Cerebellar nuclear complex (tissue), 1 donor: ENCODE measurements at places on chromosomes 4 and X.

DNA sequence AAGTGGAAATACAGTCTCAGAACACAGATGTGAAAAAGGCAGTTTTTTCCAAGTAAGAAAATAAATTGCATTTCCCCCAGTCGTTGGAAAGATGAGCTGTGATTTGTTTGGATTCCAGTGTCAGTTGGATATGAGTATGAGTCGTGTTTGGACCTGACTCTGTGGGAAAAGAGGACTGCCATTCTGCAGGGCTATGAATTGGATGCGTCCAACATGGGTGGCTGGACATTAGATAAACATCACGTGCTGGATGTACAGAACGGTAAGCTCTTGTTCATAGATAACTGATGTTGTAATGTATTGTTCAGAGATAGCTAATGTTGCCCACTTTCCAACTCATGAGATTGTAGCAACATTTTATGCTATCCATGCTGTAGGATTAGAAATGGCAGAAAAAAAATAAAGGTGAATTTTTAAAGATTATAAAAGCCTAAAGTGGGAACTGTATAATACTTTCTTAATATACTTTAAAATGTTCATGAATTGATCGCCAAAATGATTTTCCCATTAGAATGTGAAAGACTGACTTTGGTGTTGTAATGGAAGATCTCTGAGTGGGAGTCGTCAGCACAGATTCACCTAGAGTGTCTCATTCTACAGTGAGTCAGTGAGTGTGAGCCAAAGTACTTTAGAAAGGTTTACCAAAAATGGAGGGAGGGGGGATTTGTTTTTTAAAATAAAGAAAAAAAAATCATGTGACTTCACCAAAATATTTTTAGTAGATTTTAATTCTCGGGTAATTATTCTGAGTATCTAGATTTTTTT lies 178.7 kb downstream of the DCTD start:
- no peak for DNase-seq

- DNase-seq, result no peak
These were observed 231.9 kb upstream of the BCOR start for GRCh38 chrX:40329616-40330015.

DNA sequence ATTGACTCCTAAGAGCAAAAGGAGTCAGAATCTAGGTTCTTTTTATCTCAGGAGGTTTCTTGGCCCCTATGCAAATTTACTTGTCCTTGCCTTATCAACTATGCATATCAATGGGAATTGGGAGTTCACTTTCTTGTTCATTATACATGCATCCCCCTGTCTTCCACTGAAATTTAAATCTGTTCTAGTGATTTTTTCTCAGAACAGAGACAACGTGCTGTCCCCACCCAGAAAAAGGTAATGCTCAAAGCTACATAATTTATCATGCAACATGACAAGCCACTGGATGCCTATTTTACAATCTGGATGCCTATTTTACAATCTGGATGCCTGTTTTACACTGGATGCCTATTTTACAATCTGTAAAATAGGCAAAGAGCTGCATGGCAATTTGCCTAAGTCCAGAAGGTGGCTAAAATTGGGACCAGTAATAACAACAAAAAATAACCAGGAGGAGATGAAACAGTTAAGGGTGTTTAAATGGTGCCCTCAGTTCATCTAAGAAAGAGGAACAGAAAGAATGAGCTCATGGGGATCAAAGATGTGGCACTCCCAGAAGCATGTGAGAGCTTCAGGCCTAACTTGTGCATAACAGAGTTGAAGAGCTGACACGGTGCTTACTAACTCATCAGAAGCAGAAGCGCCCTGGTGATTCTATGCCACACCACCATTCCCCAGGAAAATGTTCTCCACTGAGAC lies 537.8 kb upstream of the BOD1L1 start:
- DNase-seq, result no peak

DNA sequence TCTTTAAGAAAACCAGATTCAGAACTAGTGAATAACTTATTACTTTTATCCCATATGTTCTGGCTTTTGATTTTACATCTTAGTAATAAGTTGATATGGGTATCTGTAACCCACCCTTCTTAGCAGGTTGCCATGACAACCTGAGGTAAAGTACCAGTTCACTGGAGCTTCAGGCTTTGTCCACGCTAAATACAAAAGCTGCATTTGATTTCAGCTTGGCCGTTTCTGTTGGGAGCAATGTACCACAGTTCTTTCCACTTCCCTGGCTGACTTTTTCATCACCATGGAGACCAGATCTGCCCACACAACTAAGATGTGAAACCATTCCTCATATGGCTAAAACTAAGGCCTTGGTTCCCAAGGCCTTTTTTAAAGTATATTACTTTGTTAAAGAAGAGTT lies 26.1 kb downstream of the KLHL34 start:
- DNase-seq, result no peak

DNA sequence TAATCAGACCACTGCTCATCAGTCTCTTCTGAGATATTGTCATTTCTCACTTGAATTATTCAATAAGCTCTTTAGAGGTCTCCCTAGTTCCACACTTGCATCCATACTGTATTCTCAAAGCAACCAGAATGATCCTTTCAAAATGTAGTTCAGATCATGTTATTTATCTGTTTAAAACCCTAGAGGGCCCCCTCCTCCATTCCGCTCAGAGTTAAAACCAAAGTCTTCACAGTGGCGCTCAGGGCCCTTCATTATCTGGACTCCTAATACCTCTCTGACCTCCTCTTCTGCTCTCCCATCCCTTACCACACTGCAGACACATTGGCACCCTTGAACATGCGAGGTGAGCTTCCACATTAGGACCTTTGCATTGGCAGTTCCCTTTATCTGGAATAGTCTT lies 32.7 kb upstream of the HPGDS start:
- no peak for DNase-seq

DNA sequence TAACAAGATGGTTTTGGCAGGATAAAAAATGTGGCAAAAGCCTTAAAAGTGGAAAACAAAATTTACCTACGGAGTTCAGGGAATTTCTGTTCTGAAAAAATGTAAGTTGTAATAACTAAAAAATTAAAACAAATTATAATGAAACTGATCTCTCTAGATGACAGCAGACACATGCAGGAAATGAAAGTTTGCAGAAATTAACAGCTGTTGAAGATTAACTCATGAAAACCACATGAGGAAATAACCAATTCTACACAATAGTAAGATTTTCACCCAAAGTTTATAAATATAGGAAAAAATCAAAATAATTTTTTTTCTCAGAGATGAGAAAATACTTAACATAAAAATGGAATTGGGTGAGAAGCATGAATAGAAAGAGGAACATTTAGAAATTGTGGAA lies 47.5 kb upstream of the UGT2B15 start:
- DNase-seq, result no peak

DNA sequence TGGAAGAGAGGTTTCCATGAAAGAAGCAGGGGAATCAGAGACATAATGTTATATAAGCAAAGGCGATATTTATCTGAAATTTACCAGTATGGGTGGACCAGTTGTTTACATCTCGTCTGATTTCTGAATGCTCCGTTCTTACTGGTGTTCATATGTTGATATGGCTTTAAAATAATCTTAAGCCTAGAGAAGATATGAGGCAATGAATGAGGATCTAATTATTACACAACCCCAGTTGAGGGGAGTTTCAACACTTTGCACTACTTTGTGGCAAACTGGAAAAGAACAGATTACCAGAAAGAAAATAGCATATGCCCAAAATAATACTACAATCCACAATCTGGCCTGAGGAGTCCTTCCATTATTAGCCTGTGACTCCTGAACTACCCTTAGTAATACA lies 263.3 kb upstream of the MAGEB2 start:
- DNase-seq, result no peak

- DNase-seq, result no peak
These were observed 23.4 kb downstream of the CPEB2 start for GRCh38 chr4:15025693-15026092.

DNA sequence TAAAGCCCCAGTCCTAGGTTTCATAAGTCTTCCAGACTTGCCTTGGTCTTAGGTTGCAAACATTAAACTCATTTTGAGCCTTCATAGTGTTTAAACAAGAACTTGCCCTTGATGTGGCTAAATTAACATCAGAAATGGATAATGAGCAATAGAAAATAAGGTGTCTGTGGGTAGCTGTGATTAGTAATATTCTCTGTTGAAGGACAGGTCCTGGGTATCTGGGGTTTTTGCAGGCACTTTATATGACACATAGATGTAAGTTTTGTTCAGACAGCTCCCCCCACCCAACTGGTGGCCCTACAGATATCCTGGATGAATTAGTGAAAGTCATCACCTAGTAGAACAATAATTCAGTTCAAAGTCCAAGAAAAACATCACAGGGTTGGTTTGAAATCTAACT lies 272.5 kb downstream of the PTTG2 start:
- DNase-seq, result no peak

GRCh38 chr4:2931512-2932301 lies 31.5 kb downstream of the NOP14 start:
- DNase-seq, result no peak

DNA sequence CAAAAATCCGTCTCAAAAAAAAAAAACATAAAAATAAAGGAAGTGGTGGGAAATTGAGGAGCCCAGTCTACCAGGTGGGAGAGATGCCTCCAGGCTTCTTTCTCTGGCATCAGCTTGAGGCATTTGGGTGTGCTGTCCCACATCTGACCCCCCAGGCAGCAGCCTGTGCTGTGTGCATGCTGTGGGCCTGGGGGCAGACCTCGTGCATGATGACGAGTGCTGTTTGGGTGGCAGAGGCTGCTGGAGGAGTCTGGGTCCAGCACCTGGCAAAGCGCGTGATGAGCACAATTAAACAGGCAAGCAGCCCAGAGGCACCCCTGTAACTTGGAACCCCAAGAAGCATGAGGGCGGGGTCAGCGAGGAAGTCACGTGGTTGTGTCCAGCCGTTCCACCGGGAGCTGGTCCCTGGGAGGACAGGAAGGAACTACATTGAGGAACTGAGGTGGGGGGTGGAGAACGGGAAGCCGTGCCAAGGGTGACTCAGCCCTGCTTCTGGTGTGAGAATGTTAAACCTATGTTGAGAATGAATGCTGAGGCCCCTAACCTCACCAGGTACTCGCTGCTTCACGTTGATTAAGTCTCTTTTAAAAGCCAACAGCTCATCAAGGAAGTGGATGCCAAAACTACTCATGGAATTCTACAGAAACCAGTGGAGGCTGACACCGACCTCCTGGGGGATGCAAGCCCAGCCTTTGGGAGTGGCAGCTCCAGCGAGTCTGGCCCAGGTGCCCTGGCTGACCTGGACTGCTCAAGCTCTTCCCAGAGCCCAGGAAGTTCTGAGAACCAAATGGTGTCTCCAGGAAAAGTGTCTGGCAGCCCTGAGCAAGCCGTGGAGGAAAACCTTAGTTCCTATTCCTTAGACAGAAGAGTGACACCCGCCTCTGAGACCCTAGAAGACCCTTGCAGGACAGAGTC lies 6.1 kb downstream of the TACC3 start:
- no peak for DNase-seq

GRCh38 chrX:95884186-95884585 lies 800.5 kb upstream of the DIAPH2 start:
- DNase-seq, result no peak

- DNase-seq, result no peak
These were observed 51.2 kb downstream of the SMARCA1 start for GRCh38 chrX:129472116-129472515.

DNA sequence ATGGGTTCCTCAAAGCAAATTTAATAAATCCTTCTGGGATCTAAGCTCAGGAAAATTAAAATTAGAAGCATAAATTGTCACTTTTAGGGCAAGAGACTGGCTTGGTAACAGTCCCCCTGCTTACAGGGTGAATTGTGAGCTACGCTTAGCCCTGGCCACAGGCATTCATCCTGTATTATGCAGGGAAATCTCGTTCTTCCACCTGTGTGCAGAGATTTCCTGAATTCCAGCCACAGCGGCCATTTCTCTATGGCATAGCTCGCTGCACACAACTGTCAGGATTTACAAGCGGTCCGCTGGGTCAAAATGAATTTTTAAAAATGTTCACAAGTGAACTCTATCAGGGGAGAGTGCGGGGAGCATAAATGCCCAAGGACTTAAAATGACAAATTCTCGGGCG lies 111.9 kb downstream of the DCTD start:
- DNase-seq, result no peak

DNA sequence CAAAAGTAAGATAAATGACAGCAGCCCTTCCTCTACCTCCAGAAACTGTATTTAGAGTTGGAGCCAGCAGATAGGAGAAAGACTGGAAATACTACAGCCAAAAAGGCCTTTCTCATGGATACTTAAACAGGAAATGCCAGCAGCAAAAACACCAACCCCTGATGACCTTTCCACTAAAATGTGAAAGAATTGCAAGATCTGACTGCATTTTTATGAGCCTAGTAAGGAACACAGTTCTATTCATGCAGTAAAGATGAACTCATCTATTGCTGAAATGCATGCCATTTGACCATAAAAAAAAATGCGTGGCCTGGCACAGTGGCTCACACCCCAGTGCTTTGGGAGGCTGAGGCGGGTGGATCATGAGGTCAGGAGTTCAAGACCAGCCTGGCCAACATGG lies 19.9 kb downstream of the ABCG2 start:
- DNase-seq, result no peak

- no peak for DNase-seq
These were observed 878.1 kb downstream of the RAPGEF2 start for GRCh38 chr4:159980826-159981468.

- DNase-seq, result no peak
These were observed 17.7 kb upstream of the AP1AR start for GRCh38 chr4:112213856-112214255.

GRCh38 chrX:25202827-25203226 lies 187.1 kb upstream of the ARX start:
- no peak for DNase-seq

DNA sequence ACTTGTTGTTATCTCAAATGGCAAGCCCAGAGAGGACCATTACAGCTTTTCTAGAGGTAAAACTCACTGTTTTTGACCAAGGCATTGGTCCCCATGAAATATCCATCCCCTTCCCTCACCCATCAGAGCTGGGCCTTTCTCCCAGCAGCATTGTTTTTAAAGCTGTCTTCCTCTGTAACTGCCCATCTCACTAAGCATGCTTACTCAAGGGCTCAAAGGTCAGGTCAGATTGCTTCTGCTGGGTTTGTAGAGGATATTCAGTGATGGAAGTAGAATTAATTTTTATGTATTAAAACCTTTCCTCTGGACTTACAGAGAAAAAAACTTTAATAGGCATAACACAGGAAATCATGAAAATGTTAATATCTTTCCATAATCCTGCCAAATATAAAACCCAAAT lies 11.1 kb downstream of the TEX13A start:
- no peak for DNase-seq

DNA sequence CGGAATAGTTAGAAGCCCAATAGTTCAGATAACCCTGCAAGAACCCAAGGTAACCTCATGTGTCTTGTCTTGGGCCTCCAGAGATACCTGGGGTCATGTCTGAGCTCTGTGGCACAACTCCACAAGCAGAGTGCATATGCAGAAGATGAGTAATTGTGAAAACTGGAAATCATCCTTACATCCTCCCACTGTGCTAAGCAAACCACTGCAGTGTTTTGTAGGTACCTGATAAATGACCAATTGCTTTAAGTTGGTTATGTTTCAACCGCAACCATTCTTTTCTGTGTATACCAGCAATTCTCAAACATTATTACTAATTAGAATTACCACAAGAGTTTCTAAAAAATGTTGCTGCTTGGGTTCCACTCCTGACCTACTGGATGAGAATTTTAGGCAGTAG lies 73.2 kb downstream of the CBLL2 start:
- DNase-seq, result no peak
